Esophagus mucosa (tissue), 1 donor: ENCODE measurements at places on chromosomes 16 and 17.
A peak's percentile ranks its signal among the peaks of the same experiment; 100 is the strongest.

DNA sequence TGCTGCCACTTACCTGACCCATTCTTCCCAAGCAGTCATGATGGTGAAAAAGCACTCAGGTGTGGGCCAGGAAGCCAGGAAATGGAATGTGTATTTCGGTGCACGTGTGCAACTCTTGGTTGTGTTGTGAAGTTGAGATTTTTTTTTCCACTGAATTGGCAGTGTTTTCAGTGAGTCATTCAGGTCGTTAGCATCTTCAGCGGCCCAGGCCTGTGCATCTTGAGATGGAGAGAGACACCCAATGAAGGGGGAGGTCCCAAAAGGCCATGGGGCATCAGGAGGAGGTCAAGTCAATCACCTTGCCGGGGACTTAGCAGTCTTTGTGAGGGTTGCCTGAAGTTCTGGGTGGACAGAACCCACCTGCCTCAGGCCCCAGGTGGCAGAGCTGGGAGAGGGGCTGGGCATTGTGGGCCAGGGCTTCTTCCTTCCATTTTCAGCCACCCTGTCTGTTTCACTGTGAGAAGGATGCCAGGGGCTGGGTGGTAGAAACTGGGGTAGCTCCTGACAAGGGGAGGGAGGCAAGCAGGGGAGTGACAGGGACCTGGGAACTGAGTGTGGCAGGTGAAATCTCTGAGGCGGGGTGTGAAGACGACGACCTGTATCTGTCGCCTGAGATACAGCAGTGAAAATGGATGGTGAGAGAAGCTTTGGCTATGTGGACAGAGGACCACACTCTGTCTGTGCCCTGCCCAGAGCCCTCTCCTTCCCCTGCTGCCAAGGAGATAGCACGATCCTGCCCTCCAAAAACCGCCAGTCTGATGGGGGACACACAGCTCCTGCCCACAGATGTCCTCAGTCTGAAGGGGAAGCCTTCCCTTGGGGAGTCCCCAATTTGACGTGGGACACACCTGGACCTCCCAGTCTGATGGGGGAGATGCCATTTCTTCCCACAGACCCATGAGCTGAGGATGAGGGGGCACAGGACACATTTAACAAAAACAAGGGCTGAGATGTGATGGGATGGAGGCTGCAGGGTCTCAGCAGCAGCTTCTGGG, 11.9 kb downstream of the TBKBP1 start:
- ATAC-seq: no peak

- no peak for ATAC-seq
Observed at GRCh38 chr16:86355951-86356350, 154.4 kb upstream of the FOXF1 start.

DNA sequence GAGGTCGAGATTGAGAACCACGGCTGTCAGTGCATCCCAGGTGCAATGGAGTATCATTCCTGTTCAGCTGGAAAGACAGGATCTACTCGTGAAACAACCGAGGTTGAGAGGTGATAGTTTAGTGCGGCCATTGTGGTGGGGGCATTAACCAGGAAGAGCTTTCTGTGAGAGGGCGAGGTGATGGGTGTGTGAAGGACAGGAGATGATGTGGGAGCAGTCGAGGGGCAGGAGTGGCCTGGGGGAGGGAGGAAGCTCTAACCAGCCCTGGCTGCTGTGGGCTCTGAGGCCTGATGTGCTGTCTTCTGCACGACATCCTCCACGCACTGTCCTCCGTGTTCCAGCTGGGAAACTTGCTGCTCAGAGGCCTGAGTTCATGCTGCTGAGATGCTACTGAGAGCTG, 22.0 kb downstream of the GOSR2 start:
- peak; percentile 54 for ATAC-seq

GRCh38 chr17:64073771-64074703, 53.6 kb upstream of the ICAM2 start:
- ATAC-seq: no peak

- no peak for ATAC-seq
Observed at GRCh38 chr16:27323781-27324561, 10.2 kb downstream of the IL4R start.

- ATAC-seq: peak; percentile 62
Observed at GRCh38 chr17:63911657-63912100, 621 bp upstream of the CSHL1 start.

- no peak for ATAC-seq
Observed at GRCh38 chr16:1545044-1546040, 11.9 kb downstream of the TMEM204 start.

DNA sequence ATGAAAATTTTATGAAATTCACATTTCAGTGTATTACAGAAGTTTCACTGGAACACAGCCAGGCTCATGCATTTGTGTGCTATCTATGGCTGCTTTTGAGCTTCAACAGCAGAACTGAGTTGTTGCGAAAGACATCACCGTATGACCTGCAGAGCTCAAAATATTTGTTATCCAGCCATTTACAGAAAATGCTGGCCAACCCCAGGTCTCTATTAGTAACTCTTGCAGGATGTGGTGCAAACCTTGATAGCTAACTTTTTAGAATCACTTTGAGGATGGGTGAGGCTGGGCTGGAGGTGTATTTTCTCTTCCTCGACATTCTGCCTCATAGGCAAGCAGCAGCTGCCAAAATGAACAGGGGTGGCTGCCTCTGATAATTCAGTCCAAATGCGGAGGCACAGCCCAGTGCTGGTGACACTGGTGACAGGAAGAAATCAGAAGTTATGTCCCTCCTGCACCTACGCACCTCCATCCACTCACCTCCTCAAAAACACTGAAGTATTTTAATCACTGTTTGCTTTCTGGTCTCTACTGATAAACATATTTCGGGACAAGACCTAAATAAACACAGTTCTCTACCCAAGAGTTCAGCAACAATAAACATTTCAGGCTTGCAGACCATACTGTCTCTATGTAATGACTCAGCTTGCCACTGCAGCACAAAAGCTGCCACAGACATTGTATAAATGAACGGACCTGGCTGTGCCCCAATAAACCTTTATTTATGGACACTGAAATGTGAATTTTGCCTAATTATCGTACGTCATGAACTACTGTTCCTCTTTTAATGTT, 28.5 kb downstream of the ARHGAP17 start:
- ATAC-seq: no peak

GRCh38 chr17:66952681-66953629, 11.6 kb upstream of the CACNG4 start:
- no peak for ATAC-seq

DNA sequence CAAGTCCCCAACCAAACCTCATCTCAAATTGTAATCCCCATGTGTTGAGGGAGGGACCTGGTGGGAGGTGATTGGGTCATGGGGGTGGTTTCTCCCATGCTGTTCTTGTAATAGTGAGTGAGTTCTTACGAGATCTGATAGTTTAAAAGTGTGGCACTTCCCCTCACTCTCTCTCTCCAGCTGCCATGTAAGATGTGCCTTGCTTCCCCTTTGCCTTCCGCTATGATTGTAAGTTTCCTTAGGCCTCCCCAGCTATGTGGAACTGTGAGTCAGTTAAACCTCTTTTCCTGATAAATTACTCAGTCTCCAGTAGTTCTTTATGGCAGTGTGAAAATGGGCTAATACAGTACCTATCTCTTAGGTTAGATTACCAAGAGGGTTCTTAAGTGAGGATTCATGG, 5.8 kb downstream of the PMFBP1 start:
- ATAC-seq: no peak

DNA sequence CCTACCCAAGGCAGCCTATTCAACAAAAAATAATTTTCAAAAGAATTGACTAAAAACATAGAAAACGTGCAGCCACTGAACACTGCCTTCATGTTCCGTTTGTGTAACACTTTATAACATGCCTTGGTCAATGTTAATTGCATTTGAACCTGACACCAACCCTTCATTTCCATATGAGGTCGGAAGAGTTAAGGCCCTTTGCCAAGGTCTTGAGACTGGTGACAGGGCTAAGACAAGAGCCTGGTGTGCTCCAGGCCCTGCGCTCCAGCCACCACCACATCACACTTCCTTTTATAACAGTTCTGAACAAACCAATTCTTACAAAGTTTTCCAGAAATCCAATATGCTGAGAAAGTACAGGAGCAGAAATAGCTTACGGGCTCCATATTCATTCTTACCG, 4.2 kb downstream of the BBS2 start:
- ATAC-seq: no peak

- peak; percentile 38 for ATAC-seq
Observed at GRCh38 chr16:68377667-68378393, 67.0 kb downstream of the PRMT7 start.

GRCh38 chr17:17714261-17714866, 33.1 kb downstream of the RAI1 start:
- no peak for ATAC-seq

DNA sequence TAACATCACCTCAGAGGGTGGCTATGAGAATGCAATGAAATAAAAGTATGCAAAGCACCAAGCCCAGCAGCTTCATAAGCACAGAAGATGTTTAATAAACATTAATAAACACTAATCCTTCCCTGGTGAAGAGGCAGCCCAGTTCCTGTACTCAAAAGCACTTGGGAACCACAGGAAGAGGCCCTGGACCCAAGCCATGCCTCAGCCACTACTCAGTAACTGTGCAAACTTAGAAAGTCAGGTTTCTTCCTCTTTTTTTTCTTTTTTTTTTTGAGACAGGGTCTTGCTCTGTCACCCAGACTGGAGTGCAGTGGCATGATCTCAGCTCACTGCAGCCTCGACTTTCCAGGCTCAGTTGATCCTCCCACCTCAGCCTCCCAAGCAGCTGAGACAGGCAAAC, 5.3 kb downstream of the ARHGAP17 start:
- ATAC-seq: no peak

- ATAC-seq: peak; percentile 50
Observed at GRCh38 chr17:42133461-42134041, 10.9 kb downstream of the HSPB9 start.

- ATAC-seq: peak; percentile 73
Observed at GRCh38 chr17:7476494-7476893, 2.9 kb downstream of the ZBTB4 start.

DNA sequence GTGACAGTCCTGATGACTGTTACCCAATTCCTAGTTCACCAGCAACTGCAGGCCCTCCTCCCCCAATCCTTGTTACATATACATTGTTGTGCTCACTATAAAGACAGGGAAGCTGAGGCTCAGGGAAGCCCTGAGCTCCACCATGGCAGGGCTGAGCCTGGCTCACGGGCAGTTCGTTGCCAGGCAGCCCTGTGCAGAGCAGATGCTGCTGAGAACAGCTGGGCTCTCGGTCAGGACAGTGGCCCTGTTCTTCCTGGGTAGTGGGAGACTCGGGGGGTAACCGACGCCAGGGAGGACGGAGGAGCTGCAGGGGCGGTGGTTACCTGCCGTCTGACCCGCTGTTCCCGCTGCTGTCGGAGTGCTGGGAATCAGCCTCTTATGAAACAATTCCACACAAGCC, 80.9 kb upstream of the ZNF469 start:
- no peak for ATAC-seq

DNA sequence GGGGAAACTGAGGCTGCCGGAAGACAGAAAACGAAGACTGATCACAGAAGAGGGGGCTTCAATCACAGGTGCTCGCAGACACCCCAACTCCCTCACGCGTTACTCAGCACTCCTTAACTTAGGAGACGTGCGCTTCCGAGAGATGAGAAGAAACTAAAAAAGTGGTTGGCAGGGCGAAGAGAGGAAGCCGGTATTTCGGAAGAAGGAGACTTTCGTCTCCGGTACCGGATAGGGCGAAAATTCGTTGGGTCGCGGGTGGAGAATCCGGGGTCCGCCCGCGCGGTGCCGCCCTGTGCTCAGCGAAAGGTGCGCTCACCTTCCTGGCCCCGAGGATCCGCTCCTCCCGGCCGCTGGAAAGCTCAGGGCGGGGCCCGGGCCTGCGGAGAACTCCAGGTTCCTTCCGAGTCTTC, 917 bp upstream of the TBX2 start:
- ATAC-seq: no peak

DNA sequence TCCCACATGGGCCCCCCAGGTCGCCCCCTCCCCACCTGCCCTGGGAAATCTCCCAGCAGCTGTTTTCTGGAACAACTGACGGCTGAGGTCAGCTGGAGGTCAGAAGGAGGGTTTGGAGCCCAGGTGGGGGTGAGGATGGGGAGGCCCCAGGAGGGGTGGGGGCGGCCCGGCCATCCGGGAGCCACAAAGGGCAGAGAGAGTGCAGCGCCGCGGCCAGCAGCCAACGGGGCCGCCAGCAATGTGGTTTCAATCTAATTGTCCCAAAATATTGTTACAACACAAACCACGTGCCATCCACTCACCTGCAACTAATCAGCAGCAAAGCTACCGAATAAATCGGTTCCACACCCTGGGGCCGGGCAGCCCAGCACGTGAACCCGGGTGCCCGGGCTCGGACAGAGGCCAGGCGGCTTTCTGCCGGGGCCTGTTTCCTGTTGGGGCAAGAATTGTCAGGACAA, 28.3 kb upstream of the SLC38A10 start:
- ATAC-seq: peak; percentile 50

GRCh38 chr17:81832608-81833159, 407 bp downstream of the MCRIP1 start:
- ATAC-seq: peak; percentile 27

DNA sequence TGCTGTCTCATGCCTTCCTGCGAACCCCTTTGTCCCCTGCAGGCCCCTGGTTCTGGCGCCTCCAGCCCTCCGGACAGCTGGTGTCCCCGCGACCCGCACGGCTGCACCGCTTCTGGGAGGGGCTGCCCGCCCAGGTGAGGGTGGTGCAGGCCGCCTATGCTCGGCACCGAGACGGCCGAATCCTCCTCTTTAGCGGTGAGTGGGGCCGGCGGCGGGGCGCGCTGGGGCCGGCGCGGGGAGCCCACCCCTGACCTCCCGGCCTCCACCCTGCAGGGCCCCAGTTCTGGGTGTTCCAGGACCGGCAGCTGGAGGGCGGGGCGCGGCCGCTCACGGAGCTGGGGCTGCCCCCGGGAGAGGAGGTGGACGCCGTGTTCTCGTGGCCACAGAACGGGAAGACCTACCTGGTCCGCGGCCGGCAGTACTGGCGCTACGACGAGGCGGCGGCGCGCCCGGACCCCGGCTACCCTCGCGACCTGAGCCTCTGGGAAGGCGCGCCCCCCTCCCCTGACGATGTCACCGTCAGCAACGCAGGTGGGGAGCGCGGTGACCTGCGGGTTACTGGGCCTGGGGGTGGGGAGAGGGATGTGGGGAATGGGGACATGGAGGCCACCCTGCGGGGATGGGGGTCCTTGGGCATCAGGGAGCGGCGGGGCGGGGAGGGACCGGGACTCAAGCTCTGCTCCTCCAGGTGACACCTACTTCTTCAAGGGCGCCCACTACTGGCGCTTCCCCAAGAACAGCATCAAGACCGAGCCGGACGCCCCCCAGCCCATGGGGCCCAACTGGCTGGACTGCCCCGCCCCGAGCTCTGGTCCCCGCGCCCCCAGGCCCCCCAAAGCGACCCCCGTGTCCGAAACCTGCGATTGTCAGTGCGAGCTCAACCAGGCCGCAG, 7.1 kb upstream of the IL32 start:
- peak; percentile 40 for ATAC-seq

- ATAC-seq: no peak
Observed at GRCh38 chr17:1111599-1112443, 68.0 kb downstream of the ABR start.

DNA sequence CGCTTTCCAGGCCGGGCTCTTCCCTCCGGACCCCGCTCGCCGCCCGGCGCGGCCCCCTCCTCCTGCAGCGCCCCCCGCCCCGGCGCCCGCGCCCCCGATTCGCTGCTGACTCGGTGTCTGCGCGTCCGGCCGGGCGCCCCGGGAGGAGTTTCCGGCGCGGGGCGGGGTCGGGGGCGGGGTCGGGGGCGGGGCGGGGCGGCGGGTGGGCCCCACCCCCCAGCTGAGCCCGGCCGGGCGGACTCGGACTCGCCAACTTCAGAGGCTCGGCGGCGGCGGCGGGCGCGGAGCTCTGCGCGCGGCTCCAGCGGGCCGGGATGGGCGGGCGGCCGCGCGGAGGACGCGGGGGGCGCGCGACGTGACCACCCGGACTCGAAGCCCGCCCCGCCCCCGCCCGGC, at the start of gene METRNL:
Gene METRNL (plus strand): TSS at position 258 of the 396 bp plus-strand sequence. CDS start 207 bp downstream, outside the sequence.
- ATAC-seq: peak; percentile 43
